ENCODE measurements at places on chromosomes 5 and 9.

GRCh38 chr9:75116306-75116705 is 28.0 kb downstream of the OSTF1 start:
- no peak for ATAC-seq

GRCh38 chr5:94621763-94622162 is 3.3 kb downstream of the SLF1 start:
- no peak for ATAC-seq

GRCh38 chr5:60545551-60545950 is 154.4 kb downstream of the DEPDC1B start:
- ATAC-seq: no peak

DNA sequence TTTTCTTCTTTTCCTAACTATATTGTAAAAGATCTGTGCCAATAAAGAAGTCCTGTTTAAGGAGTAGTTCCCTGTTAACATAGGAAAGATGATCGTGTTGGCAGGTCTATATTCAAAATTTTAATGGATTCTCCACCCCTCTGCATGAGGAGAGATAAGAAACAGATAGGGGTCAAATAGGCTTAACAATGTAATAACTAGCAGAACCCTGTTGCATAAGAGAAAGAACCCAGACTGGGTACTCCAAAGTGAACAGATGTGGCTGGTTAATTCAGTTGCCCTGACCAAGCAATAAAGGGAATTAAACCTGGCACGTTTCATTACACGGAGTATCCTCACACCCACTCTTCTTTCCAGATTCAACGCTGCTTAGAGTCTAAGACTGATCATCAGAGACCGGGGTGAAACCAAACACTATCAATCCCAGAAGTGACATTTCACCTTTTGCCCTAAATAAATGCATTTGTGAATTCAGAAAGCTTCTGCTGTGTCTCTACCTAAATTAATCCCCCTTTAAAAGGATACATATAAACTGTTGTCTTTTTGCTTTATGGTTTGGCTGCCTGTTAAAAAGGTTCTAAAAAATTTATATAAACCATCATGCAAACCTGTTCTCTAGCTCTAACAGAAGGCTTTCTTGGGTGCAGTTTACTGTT is 1276.9 kb upstream of the WWC1 start:
- no peak for ATAC-seq

GRCh38 chr9:126805554-126806262 is 868 bp downstream of the ZBTB43 start:
- ATAC-seq: no peak

- no peak for ATAC-seq
These were observed 47.9 kb upstream of the ST8SIA4 start for GRCh38 chr5:100950985-100951384.

DNA sequence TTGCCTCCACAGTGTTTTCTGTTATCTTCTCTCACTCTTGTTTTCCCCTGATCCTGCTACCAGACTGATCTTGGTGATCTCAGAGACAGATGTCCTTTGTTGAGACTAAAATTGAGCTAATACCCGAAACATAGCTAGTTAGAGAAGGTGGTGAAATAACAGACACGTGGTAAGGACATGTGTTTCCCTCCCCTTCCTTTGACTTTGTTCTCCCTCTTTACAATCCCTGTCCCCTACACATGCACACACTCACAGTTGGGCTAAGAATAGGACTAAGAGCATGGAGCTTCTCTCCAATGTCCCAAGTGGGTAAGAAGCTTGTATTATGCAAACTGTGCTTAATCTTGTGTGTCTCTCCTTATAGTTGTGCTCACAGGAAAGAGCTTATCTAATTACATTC is 1603.0 kb upstream of the C9orf72 start:
- no peak for ATAC-seq

DNA sequence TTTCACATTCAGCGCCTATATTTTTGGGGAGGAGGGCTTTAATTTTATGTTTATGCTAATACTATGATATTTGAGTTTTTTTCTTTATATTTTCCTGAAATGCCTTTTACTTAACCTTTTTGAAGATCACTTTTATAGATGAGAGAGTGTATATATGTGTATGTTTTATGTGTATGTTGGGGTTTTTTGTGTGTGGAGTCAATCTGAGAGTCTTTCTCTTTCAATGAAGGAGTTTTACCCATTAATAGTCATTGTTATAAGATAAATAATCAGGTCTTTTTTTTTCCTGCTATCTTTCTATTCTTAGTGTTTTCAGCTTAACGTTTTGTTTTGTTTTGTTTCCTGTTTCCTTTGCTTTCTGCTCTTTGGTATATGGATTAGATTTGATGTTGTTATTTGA is 112.2 kb downstream of the TEX10 start:
- ATAC-seq: no peak

DNA sequence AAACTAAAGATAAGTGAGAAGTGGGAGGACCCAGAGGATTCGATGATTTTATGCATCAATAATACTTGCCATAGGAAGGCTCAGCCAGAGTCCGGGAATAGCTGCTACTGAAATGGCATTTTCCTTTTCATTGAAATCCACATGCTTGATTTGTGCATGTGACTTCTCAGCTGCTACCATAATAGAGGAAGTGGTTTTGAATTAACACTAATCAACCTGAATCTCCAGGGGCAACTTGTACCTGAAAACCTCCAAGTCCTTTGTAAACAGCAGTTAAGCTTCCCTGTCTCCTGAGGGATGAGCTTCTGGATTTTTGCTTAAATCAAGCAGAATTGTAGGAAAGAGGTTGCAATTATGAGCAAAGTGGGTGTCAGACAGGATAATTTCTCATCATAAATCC is 124.9 kb downstream of the PPP2R2B start:
- no peak for ATAC-seq

- ATAC-seq: no peak
These were observed 111.4 kb downstream of the SLC28A3 start for GRCh38 chr9:84229191-84229590.

DNA sequence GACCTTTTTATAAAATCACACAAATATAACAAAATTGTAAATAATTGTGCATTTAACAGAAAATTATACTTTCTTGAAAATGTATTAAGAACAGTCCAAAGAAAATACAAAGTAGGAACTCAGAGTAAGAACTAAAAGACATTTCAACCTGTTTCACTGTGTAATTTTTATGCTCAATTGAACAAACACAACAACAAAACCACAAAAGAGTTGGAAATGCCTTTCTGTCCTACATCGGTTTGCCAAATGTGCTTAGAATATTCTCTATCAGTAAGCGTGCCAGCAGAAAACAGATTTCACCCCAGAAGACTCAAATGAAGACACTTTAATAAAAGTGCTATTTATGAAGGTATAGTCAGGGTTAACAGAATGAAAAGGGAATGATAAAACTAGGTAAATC is 592.1 kb downstream of the PRELID2 start:
- no peak for ATAC-seq

GRCh38 chr5:57676222-57677098 is 193.8 kb upstream of the ACTBL2 start:
- no peak for ATAC-seq

- ATAC-seq: no peak
These were observed 18.8 kb downstream of the SMIM32 start for GRCh38 chr5:136174021-136174659.

DNA sequence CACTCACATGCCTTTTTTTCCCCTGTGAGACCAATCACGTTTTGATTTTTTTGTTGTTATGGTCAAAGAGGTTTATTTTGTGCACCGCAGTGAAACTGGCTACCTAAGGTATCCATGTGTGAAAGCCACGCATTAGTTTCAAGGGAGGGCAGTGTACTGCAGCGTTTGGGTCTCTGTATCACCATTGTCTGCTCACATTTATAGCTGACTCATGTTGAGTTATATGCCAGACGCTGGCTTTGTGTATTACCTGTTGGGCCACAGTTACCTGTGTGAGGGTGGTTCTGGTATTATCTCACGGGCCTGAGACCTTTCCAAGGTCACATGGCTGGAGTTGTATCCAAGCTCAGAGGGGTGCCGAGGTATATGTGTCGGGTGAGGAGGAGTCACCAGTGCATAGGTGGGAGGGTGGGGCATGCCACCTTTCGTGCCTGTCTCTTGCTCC is 75.8 kb downstream of the ARHGAP26 start:
- no peak for ATAC-seq

DNA sequence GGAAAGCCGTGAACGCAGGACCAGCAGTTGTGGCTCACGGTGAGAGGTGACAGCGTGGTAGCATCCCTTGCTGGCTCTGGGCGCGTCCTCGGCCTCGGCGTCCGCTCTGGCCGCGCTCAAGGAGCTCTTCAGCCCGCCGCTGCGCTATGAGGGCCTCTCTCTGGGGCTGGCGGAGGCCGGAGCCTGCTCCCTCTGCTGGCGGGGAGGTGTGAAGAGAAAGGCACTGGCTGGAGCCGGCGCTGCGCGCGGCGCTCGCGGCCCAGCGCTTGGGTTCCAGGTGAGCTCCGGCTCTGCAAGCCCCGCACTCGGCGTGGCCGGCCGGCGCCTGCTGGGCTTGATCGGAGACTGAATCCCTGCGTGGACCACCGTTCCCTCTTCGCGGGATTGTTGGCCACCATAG is 705.6 kb downstream of the SEMA5A start:
- ATAC-seq: no peak

DNA sequence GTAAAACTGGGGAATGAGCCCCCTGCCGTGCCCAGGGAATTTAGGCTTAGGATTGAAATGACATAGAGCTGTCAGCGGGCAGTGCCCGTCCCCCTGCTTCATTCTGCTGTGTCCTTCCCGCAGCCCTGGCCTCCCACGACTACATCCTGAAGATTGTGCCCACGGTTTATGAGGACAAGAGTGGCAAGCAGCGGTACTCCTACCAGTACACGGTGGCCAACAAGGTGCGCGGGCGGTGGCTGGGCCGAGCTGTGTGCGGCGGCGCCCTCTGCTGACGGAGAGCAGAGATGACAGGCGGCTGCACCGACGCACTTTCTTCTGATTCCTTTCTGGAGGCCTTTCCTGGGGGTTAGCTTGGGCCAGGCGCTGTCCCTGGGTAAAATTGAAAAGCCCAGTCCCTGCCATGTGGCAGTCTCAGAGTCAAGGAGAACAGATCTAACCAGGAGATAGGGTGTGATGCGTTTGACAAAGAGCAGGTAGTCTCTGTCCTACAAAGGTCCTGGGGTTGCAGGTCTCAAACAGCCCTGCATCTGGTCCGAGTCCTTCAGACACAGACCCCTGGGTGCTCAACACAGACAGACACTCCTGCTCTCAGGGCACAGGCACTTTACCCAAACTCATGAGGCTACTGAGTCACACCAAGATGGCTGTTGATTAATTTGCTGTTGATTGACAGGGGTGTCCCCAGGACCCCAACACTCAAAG is 26.8 kb upstream of the RPL26L1 start:
- peak; percentile 70 for ATAC-seq

DNA sequence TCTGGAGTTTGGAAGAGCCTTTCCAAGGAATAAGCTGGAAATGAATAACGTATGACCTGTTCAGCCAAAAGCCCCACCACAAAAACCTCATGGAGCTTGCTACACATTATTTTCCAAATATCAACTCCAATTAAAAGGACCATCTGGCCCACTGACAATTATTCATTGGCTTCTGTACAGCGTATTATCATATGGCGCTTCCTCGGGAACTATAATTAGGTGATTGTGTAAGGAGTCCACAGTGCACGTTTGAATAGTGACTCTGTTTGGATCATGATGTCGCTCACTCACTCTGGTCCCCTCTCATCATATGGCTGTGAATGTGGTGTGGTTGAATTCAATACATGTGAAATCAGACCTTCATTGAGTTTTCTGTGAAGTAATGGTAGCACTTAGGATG is 52.1 kb downstream of the GDNF start:
- ATAC-seq: no peak

- no peak for ATAC-seq
These were observed 179.6 kb downstream of the MLLT3 start for GRCh38 chr9:20442461-20443319.

DNA sequence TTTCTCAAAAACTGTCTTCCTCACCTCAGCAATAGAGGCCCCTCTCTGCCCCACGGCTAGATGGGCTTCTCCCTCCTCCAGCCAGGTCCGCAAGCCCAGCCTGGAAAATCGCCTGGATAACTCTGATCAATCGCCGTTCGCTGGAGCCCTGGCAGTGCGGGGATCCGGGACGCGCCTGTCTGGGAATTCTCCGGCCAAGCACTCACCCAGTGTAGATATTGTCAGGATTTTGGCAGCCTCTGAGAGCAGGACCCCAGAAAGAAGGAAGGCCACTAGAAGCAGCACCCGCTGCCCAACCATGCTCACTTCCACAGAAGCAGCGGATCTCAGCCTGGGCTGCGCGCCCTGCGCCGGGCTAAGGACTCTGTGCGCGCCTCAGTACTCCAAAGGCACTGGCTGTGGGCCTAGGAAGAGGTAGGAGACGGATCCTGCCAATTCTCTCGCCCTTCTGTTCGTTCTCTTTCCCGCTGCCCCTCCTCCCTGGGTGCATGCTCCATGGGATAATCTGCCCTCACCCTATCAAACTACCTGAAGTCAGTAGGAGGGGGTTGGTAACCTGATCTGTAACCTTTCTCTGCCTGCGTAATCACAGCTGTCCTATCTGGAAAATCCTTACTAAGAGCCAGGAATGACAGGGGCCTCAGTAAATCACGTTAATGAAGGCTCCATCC is at the start of gene UGT3A1:
Gene UGT3A1 (minus strand): TSS at position 450 of the 671 bp plus-strand sequence. CDS start 150 bp downstream, at position 300.
- no peak for ATAC-seq
